ENCODE measurements at places on chromosomes 3 and 15. TPM values are rescaled to one million over a fixed set of nuclear protein-coding genes. Genes with fewer than 3 reads are reported as not detected.

The ENTPD3 gene
- total RNA-seq = not detected

The ANKDD1A gene
- total RNA-seq = 4.9 TPM

The MAP1A gene
- total RNA-seq = 1.8 TPM

The NR2E3 gene
- 0.33 TPM for total RNA-seq

The CKMT1A gene
- total RNA-seq = 26.1 TPM

The DTWD1 gene
- total RNA-seq = 15.0 TPM

The FAM107A gene
- 0.07 TPM for total RNA-seq

The VEPH1 gene
- 3.3 TPM for total RNA-seq

The ACVR2B gene
- total RNA-seq = 39.0 TPM

The IL5RA gene
- not detected for total RNA-seq

The FAM43A gene
- total RNA-seq = 5.0 TPM

The RLBP1 gene
- total RNA-seq = not detected

The MORC1 gene
- not detected for total RNA-seq

The TMEM266 gene
- 5.4 TPM for total RNA-seq

The CFAP92 gene
- 1.7 TPM for total RNA-seq

The IMPG2 gene
- 0.04 TPM for total RNA-seq

The QTRT2 gene
- 35.4 TPM for total RNA-seq

The LOXL1 gene
- 11.8 TPM for total RNA-seq

The RBM5 gene
- 104 TPM for total RNA-seq

The NOX5 gene
- total RNA-seq = not detected

The FANCD2OS gene
- total RNA-seq = not detected

The SAXO2 gene
- total RNA-seq = 1.1 TPM

The FOXB1 gene
- total RNA-seq = 32.7 TPM

The SMCO1 gene
- not detected for total RNA-seq

The INSYN1 gene
- 5.1 TPM for total RNA-seq

The SLC6A20 gene
- total RNA-seq = 0.10 TPM

The PTH1R gene
- total RNA-seq = 35.2 TPM

The VIPR1 gene
- 2.2 TPM for total RNA-seq

The SIDT1 gene
- not detected for total RNA-seq

The GATA2 gene
- total RNA-seq = 3.9 TPM

The RARB gene
- 2.0 TPM for total RNA-seq

The ARHGEF26 gene
- total RNA-seq = 6.0 TPM

The CXCR6 gene
- not detected for total RNA-seq

The CNTN6 gene
- not detected for total RNA-seq

The C3orf22 gene
- not detected for total RNA-seq

The CCR3 gene
- not detected for total RNA-seq

The TM4SF4 gene
- not detected for total RNA-seq

The GASK1A gene
- total RNA-seq = 4.5 TPM

The CIB2 gene
- 64.5 TPM for total RNA-seq

The FES gene
- total RNA-seq = 13.6 TPM

The TIMP4 gene
- total RNA-seq = 40.3 TPM
